ENCODE measurements at places on chromosomes 6 and 20. TPM values are rescaled to one million over a fixed set of nuclear protein-coding genes. Genes with fewer than 3 reads are reported as not detected.

The COL11A2 gene
- total RNA-seq = 0.17 TPM

The NOX3 gene
- total RNA-seq = not detected

DNA sequence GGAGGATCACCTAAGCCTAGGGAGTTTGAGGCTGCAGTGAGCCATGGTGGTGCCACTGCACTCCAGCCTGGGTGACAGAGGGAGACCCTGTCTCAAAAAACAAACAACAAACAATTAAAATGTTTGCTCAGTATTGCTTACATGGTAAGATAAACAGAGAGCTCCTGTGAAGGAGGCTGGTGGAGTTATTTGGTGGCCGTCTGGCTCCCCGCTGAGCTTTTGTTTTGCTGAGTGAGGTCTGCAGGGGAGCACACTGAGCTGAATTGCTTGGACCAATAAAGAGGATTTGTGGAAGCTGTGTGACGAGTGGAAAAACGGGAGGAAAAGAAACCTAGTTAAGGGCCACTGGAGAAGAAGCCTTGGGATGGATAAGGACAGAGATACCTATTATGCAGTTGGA lies 41.1 kb upstream of the BMP6 start:
- DNase-seq = no peak

DNA sequence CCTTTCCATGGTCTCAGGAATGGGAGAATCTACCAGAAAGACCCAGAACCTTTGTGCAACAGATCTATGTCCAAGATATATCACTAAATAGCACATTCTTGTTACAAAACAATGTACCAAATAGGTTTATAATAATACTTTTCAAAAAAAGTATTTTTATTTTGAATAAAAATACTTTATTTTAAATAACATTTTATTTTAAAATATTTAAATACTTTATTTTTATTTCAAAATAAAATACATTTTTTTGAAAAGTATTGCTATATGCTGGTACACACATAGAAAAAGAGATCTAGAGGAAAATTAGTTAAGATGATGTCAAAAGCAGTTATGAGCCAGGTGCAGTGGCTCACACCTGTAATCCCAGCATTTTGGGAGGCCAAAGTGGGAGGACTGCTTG lies 16.8 kb upstream of the RALY start:
- no peak for DNase-seq

- no peak for DNase-seq
Observed at GRCh38 chr20:2693286-2694007, 867 bp downstream of the EBF4 start.

DNA sequence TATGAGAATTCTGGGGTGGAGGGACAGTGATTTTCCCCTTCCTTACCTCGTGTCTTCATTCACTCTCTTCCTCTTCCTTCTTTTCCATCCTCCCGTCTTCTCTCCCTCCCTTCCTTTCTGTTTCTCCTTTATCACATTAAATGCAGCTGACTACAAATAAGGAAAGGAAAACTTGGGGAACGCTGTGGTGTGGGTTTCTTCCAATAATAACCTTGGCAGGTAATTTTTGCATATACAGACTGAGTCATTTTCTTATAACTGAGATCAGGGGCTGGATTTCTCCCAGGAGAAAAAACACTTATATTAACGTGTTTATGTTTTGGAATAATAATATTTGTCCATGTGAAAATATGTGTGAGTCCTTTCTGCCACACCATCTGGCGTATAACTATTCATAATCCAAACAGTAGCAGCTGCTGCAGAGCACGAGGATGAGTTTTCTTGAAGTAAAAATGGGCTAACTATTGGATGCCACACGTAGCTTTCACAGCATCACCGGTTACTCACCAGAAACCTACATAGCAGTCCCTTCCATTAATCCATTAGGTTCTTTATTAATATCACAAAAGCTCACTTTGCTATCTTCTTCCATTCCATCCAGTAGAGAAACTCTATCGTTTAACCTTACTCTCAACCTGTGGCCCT lies 139.2 kb upstream of the SASH1 start:
- no peak for DNase-seq

DNA sequence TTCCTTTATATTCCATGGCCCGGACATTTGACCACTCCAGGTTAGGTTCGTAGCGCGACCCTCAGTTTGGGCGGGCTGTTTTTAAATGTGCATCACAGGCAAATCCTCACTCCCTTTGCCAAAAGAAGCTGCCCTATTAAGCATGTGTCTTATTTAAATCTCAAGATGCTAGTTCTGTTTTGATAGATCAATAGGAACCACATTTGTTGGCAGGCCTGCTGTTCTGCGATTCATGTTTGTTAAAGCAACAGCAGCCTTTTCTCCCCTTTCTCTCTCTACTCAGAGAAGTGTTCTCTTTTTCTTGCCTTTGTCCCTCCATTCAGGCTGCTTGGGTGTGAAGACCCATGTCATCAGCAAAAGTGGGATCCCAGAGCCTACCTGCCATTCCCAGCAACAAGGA lies 212.0 kb upstream of the SSTR4 start:
- DNase-seq = no peak

- DNase-seq = no peak
Observed at GRCh38 chr6:139030228-139030963, 1.9 kb downstream of the ABRACL start.

- DNase-seq = no peak
Observed at GRCh38 chr20:42598581-42598980, 591.1 kb downstream of the PTPRT start.

DNA sequence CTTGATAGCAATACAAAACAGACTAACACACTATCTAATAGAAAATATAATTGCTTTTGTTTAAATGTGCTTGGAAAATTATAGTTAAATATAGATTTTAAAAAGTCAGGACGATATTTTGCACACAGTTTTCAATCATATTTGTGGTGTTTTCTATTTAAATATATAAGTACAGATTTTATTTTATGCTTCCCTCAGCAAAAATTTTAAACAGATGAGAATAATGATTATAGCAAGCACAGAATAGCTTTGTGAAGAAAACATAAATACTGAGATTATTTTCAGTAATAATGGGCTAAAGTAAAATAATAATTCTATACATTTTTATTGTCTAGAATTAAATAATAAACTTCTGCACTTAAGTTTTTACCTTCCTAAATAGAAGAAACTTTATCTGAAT lies 809.4 kb downstream of the PHF3 start:
- DNase-seq = no peak
